ENCODE measurements at places on chromosomes 4 and X.

- no peak for DNase-seq
These were observed 580.6 kb downstream of the TRIML1 start for GRCh38 chr4:188719794-188720193.

GRCh38 chrX:46257451-46257879, 287.8 kb downstream of the ZNF674 start:
- no peak for DNase-seq

DNA sequence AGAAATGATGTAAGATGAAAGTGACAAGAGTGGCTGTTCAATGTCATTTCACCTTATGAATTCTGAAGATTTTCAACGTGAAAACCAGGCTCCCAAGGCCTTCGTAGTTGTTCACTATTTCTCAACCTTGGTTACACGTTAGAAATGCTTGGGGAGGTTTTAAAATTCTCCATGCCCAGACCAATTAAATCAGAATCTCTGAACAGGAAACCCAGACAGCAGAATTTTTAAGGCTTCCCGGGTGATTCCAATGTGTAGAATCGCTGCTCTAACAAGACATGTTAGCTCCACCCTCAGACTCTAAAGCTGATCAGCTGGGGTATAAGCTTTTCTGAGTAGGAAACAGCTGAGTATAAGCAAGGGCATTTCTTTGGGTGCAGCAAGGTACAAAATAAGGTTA, 160.4 kb upstream of the TET2 start:
- DNase-seq, result no peak

GRCh38 chr4:173269280-173269679, 64.9 kb downstream of the HMGB2 start:
- DNase-seq, result no peak

DNA sequence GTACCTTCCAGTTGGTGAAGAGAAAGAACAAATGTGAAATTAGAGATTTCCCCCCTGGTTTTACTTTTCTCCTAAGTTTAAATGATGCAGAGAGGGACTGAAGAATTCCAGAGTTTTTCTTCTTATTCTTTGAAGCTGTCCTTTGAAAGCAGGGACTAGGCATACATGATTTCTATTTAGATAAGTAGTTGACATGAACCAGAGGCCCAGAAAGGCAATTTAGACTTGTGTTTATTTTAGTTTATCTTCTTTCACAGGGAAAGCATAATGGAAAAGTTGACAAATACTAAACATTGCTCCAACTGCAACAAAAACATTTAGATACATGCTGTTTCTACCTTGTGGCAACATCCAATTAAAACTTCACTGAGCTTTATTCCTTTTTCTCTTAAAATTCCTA, 32.0 kb downstream of the PTPN13 start:
- DNase-seq, result no peak

DNA sequence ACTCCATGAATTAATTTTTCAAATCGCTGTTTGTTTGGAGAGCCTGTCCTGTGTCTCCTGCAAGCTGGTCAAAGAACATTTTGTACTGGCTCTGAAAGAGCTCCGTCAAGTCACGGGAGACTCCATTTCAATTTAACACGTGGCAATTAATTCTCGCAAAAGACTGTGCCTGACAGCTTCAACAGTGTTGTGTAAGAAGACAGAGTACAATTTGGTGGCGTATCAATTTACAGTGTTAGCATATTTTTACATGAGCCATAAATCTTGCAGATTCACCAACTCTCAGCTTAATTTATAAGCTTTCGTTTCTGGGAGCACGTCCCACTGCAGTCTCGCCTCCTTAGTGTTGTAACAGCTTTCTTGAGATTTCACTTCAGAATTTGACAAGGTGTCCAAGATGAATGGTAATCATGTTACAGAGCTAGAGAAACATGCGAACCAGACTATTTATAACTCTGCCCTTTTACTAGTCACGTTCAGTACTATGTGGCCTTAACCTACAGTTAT, 70.8 kb downstream of the RWDD4 start:
- no peak for DNase-seq

GRCh38 chr4:110508827-110509710, 33.1 kb downstream of the ENPEP start:
- DNase-seq, result no peak

GRCh38 chr4:13516315-13516860, 27.9 kb downstream of the NKX3-2 start:
- no peak for DNase-seq

DNA sequence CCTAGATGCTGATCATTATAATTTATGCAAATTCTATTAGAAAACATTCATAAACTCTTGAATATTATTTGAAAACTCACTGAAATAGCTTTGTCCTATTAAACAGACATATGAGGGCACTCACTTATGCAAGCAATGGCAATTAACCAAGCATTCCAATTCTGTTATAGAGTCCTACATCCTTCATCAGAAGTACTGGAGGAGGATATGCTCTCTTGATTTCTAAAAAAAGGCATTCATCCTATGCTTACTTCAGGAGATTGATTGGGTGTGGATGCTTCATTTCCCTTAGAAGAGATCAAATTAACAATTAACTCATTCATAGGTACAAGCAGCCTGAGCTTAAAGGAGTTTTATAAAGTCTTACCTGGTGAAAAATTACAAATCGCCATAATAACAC, 1317.2 kb downstream of the PCDH7 start:
- no peak for DNase-seq

DNA sequence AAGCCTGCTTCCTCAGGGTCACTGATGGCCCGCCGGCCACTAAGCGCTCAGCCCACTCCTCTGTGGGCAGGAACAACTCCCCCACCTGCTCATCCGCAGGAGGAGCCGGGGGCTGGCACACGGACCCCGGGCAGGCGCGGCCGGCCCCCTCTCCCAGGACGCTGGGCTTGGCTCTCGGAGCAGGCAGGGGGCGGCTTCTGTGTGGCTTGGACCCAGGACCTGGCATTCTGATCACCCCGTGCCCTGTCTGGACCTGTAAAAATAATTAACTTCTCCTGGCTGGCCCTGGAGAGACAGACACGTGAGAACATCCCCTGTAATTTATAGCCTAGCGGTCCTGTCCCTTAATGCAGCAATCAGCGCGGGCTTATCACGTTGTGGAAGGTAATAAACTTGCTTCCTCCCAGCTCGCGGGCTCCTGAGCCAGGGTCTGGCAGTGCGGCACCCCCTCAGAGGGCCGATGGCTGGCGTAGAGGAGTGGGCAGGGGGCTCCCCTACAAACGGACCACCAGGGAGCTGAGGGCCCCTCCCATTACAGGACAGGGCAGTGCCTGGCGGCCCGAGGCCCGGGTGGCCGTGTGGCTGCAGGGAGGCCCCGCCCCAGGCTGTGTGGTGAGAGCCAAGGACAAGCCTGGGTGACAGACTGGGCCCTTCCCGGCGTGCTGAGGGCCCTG, 84.5 kb upstream of the NKX1-1 start:
- no peak for DNase-seq

- DNase-seq, result no peak
These were observed 42.3 kb upstream of the ACSL4 start for GRCh38 chrX:109775386-109775785.

- DNase-seq, result no peak
These were observed 15.5 kb upstream of the ADD1 start for GRCh38 chr4:2827874-2828751.
